ENCODE measurements at places on chromosomes 3 and 15. TPM values are rescaled to one million over a fixed set of nuclear protein-coding genes. Genes with fewer than 3 reads are reported as not detected.
A peak's percentile ranks its signal among the peaks of the same experiment; 100 is the strongest.

DNA sequence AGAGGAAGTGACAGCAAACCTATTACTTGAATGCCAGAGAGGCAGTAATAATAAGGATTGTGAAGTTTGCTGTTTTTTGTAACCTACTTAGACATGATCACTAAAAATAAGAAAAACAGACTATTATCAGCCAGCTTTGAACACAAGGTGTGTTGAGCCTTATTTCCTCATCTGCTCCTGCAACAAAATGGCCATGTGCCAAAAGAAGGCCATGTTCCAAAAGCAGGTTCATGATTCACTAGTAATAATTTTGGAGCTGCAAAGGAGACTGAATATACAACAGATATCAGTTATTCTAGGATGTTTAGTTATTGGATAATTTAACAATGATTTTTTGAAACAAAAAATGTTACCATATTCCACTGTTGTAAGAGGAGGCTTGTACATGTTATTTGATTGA, 578.7 kb downstream of the SQOR start:
- H3K4me1 ChIP-seq, result no peaks in the 10 kb centered on the region
- no peaks in the 10 kb centered on the region for H3K36me3 ChIP-seq

TEX55 gene
- total RNA-seq, result not detected

GRCh38 chr3:169836078-169836941, 23.6 kb upstream of the LRRC34 start:
- H3K27me3 ChIP-seq, result no peaks in the 10 kb centered on the region
- H3K4me1 ChIP-seq, result no peaks in the 10 kb centered on the region
- no peaks in the 10 kb centered on the region for H3K36me3 ChIP-seq

CPNE4 gene
- total RNA-seq, result not detected

DNA sequence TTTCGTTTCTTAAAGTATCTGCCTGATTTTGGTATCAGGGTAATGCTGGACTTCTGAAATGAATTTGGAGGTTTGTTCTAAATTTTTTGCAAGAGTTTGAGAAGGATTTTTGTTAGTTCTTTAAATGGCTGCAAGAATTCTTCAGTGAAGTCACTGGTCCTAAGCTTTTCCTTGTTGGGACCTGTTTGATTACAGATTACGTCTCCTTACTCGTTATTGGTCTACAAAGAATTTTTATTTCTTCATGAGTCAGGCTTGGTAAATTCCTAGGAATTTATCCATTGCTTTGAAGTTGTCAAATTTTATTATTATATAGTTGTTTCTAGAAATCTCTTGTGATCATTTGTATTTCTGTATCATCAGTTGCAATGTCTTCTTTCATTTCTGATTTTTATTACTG, 196.0 kb downstream of the DPH6 start:
- DNase-seq, result no peak
- no peaks in the 10 kb centered on the region for H3K36me3 ChIP-seq
- no peak overlapping the region for H3K27ac ChIP-seq
- no peak overlapping the region for H3K4me3 ChIP-seq
- no peaks in the 10 kb centered on the region for H3K27me3 ChIP-seq

DNA sequence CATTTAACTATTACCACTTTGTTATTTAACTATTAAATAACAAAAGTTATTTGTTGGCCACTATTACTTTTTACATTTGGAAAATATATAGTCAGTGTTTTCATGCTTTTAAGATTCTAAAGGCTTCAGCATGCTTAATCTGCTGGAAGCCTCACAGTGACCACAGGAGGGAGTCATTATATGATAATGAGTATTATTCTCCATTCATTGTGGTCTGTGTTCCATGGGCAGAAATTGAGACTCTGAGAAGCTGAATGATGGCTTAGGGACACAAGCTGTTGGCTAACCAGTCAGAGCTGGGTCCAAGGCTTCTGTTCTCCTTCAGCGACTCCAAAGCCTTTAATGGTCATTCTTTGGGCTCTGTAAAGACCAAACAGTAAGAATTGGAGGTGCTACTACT, 64.7 kb downstream of the BFSP2 start:
- no peaks in the 10 kb centered on the region for H3K27me3 ChIP-seq
- no peak overlapping the region for H3K27ac ChIP-seq
- no peak for DNase-seq
- H3K4me3 ChIP-seq, result no peak overlapping the region

CCR2 gene
- 0.74 TPM for total RNA-seq

DNA sequence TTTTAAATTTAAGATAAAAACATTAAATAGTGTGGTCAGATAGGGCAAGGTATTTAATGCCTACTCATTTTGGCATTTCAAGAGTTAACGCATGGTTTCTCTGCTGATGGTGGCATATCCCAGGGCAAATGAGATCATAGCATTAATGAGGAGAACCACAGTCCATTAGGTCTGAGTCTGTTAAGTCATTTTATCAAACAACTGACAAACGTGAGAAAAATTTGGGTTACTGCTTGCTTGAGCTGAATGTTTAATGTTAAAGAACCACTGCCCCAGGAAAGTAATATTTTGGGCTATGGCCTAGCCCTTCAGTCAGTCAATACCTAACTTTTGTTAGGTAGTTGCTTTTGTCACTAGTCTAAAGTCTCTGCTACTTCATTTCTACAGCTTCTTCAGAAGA, 37.9 kb upstream of the SLC2A2 start:
- no peak overlapping the region for H3K27ac ChIP-seq
- H3K27me3 ChIP-seq, result no peaks in the 10 kb centered on the region
- H3K4me1 ChIP-seq, result no peaks in the 10 kb centered on the region
- H3K36me3 ChIP-seq, result peaks cover 29% of the 10 kb centered on the region
- no peak for DNase-seq

SLC24A5 gene
- total RNA-seq, result not detected

DNA sequence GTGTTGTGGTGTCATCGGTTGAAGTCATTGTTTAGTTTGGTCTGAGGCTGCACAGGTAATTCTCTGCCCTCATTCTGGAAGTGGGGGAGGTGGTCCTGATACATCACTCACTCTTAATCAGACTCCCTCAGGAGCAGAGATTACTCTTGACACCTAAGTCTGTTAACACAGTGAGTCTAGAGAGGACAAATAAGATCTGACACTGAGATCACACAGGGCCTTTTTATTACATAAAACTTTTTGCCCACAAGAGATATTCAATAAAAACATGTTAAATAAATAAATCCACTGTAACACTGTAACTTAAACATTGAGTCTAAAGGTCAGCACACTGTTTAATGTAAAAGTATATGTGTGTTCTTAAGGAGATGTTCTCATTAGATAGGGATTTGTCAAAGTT, 57.1 kb upstream of the MBNL1 start:
- H3K27ac ChIP-seq, result no peak overlapping the region
- peaks cover 55% of the 10 kb centered on the region for H3K4me1 ChIP-seq
- H3K4me3 ChIP-seq, result no peak overlapping the region
- DNase-seq, result no peak
- no peaks in the 10 kb centered on the region for H3K27me3 ChIP-seq

GRCh38 chr3:184227481-184227935, 1.9 kb upstream of the VWA5B2 start:
- no peak overlapping the region for H3K27ac ChIP-seq
- peaks cover 37% of the 10 kb centered on the region for H3K27me3 ChIP-seq
- H3K36me3 ChIP-seq, result no peaks in the 10 kb centered on the region
- DNase-seq, result peak; percentile 46
- no peak overlapping the region for H3K4me3 ChIP-seq
